ENCODE measurements at places on chromosomes 11 and 22. TPM values are rescaled to one million over a fixed set of nuclear protein-coding genes. Genes with fewer than 3 reads are reported as not detected.

- peak; percentile 46 for DNase-seq
Observed at GRCh38 chr11:120929664-120930154, 94.2 kb upstream of the TBCEL start.

DNA sequence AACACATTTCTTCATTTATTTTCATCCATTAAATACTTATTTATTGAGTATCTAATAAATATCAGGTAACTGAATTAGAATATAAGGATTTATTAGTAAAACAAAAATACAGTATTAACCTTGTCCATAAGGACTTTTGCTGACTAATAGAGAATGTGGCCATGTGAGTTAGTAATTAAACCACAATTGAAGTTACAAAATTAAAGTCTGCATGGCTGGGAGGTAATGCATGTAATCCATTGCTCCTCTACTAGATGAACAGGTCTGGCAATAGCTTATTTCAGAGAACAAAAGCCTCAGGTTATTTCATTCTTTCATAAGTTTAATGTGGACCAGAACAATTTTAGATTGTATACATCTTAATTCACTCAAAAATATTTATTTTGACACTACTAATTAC, 9.9 kb upstream of the CARD18 start:
- DNase-seq, result no peak

The SCGB1D2 gene
- total RNA-seq, result not detected

The HTR3A gene
- total RNA-seq, result not detected

DNA sequence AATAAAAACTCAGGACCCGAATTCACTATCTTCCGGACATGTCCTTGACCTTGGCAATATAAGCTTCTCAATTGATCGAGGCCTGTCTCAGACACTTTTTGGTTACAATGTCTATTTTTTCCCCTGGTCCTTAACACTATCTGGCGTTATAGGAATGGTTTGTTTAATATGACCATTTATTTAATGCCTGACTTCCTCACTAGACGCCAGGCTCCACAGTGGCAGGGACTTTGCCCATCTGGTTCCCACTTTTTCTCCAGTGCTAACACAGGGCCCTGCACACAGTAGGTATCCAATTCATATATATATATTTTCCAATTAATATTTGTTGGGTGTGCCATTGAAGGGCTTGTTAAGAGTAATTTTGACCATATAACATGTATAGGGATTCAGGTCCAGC, 7.9 kb upstream of the CBX6 start:
- DNase-seq, result no peak

GRCh38 chr22:46297151-46297812, 612 bp downstream of the GTSE1 start:
- peak; percentile 23 for DNase-seq

- DNase-seq, result no peak
Observed at GRCh38 chr11:124301548-124301947, 12.2 kb downstream of the OR8D1 start.

The NCF4 gene
- 23.3 TPM for total RNA-seq

- no peak for DNase-seq
Observed at GRCh38 chr11:11972730-11973341, 35.6 kb downstream of the DKK3 start.

GRCh38 chr11:80595011-80595410, 1154.2 kb upstream of the TENM4 start:
- no peak for DNase-seq

The KRTAP5-2 gene
- not detected for total RNA-seq

The RFPL1 gene
- not detected for total RNA-seq

DNA sequence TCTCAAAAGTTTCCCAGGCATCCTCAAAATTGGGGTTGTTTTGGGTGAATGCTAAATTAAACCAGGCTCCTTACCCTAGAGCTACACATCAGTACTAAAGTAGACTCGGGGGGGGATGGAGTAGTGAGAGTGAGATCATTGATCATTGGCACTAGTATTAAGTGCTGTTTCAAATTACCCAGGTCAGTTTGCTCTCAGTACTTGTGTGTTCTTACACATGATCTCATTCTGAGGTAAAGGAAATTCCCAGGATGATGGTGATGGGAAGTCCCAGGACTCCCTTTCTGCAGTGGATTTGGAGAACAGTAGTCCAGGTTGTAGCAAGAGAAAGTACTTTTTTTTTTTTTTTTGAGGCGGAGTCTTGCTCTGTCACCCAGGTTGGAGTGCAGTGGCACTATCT, 12.5 kb downstream of the RBM4 start:
- no peak for DNase-seq

DNA sequence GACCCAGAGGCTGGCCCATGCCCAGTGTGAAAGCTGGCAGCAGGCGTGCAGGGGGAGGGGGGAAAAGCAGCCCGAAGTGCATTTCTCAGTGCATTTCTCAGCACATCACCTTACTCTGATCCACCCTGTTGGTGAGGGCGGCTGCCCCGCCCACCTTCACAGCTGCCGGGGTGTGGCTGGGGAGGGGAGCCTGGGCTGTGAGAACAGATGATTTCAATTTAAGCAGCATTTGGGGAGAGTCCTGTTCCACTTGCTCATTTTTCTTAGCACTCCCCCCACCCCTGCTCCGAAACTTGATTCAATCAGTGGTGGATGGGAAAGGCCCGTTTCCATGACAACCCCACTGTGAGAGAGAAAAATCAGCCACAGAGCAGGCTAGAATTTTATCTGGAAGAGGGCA, 84.8 kb downstream of the SNX19 start:
- no peak for DNase-seq

- no peak for DNase-seq
Observed at GRCh38 chr22:42613872-42614301, 796 bp downstream of the POLDIP3 start.

DNA sequence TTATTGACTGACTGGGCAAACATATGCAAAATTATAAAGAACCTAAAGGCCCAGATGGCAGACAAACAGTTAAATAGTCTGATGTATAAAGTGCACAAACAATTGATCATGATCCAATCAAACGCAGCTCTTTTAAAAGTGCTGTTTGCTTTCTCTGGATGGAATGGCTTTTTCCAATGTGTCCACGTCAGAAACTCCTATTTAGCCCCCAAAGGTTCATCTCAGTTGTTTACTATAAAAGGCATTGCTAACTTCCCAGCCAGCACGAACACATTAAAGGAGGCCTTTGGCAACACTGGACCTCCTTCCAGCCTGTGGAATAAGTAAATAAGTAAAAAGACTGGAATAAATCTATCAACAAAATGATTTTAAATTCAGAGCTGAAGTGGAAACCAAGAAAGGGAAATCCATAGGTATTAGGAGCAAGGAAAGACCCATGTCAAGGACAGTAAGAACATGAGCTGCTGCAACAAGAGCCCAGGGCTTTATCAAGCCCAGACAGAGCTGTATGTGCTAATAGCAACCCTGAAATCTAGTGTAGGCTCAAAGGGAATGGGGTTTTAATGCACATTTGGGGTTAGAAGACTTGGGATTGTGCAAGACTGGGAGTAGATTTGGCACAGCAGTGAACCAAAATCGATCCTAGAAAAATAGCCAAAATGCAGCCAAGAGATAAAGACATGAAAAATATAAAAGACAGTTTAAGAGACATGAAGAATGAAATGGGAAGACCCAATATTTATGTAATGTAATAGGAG, 105.4 kb downstream of the EFCAB6 start:
- DNase-seq, result no peak

DNA sequence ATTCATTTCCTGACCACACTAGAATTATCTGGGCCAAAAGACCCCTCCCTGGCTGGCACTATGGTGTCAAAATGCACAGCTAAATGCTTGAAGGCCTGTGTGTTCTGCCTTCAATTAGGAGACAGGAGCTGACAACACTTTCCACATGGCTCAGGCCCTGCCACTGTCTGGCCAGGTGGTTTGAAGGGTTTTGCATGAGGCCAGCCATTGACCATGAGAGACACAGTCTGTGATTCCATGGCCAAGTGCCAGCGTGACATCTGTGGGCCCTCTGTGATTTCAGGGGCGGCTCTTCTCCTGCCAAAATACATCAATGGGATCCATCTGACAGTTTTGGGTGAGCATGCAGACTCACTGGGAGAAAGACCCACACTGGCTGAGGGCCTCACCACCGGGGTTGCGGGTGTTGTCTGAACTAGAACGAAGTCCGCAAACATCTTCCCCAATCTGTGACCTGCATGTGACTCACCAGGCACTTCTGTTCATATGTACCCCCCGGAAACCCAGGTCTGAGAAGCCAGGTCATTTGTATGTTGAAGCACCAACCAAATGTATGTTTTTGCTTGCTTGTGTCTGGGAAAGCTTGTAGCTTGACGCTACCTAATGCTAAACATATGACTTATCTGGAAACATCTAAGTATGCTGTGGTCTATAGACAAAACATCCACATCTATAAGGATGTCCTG, 20.7 kb upstream of the NAV2 start:
- DNase-seq, result no peak

The ZNF215 gene
- 1.4 TPM for total RNA-seq

DNA sequence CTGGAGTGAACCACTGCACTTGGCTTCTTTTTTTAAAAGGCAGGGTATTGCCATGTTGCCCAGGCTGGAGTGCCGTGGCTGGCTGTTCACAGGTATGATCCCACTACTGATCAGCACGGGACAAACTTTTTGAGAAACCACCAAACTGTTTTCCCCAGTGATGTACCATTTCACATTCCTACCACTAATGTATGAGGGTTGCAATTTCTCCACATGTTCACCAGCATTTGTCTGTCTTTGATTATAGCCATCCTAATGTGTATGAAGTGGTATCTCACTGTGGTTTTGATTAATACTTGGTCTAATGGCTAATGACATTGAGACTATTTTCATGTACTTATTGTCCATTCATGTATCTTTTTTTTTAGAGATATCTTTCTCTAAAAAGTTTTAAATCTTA, 41.5 kb upstream of the EP300 start:
- no peak for DNase-seq

- DNase-seq, result no peak
Observed at GRCh38 chr11:70913715-70914231, 338.6 kb downstream of the SHANK2 start.

- DNase-seq, result no peak
Observed at GRCh38 chr22:35784633-35785032, 67.0 kb downstream of the APOL5 start.
